ENCODE measurements at places on chromosomes 2 and 18.

- no peak for DNase-seq
Measured at GRCh38 chr2:129747500-129748125, 231.9 kb upstream of the RAB6C start.

- no peak for DNase-seq
Measured at GRCh38 chr2:11856095-11856494, 109.7 kb downstream of the LPIN1 start.

DNA sequence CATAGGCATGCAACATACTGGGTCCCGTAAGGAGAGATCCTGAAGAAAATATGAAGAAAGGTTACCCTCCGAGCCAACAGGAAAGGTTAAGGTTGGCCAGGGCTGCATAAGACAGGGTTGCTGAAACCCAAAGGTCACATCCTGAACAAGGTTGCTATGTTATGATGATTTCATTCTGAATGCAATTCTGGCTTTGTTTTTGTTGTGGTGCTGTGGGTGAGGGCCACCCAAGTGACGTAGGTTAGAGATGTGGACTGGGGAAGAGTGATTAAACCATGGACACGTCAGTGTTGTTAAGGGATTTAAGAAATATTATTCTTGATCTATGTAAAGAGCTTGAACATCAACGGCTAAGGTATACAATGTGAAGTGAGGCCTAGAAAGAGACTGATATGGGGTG lies 60.0 kb downstream of the ZEB2 start:
- DNase-seq: no peak

DNA sequence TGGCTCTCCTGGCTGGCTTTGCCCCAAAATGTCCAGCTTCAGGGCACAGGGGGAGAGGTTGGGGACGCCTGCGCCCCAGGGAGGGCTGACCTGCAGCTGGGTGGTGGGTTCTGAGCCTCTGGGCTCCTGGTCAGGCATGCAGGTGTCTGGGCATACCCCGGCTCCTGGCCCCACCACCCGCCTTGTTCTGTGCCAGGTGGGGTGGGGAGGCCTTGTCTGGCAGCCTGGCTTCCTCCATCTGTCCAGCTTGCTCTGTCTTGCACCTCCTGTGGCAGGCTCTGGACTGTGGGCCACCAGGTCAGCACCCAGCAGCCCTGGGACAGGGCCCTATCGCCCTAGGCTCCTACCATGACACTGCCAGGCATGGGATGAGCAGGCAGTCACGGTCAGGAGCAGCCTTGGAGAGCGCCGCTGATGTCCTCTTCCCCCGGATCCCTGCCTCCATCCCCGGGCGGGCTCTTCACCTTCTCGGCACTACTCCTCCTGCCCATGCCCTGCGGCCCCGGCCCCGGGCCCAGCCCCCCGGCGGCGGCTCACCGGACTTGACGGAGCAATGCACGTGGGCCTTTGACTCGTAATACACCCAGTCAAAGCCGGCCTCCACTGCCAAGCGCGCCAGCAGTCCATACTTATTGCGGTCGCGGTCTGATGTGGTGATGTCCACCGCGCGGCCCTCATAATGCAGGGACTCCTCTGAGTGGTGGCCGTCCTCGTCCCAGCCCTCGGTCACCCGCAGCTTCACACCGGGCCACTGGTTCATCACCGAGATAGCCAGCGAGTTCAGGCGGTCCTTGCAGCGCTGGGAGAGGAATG lies 3.6 kb downstream of the IHH start:
- DNase-seq: no peak

GRCh38 chr2:85920810-85921545 lies 32.2 kb upstream of the ST3GAL5 start:
- DNase-seq: no peak

GRCh38 chr18:384897-385296 lies 115.6 kb downstream of the COLEC12 start:
- no peak for DNase-seq

GRCh38 chr18:70121842-70122241 lies 83.6 kb downstream of the RTTN start:
- no peak for DNase-seq

GRCh38 chr2:37321029-37321682 lies 3.5 kb downstream of the PRKD3 start:
- no peak for DNase-seq

GRCh38 chr2:17148407-17149145 lies 369.7 kb downstream of the RAD51AP2 start:
- no peak for DNase-seq
